ENCODE measurements at places on chromosomes 1 and 21. TPM values are rescaled to one million over a fixed set of nuclear protein-coding genes. Genes with fewer than 3 reads are reported as not detected.

DNA sequence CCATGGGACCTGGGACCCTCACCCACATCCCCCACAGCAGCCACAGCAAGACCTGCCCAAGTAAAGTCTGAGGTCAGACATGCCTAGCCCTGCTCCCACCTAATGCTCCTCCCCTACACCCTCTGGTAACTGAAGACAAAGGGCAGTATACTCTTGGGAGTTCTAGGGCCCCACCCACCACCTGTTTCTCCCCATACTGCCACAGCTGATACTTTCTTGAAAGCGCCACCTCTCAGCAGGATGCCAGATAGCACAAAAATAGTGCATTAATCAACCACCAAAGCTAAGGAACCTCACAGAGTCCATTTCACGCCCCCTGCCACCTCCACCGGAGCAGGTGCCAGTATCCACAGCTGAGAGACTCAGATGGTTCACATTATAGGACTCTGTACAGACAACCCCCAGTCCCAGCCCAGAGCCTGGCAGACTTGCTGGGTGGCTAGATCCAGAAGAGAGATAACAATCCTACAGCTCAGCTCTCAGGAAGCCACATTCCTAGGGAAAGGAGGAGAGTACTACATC is 238.1 kb downstream of the LRRC40 start:
- DNase-seq: no peak

DNA sequence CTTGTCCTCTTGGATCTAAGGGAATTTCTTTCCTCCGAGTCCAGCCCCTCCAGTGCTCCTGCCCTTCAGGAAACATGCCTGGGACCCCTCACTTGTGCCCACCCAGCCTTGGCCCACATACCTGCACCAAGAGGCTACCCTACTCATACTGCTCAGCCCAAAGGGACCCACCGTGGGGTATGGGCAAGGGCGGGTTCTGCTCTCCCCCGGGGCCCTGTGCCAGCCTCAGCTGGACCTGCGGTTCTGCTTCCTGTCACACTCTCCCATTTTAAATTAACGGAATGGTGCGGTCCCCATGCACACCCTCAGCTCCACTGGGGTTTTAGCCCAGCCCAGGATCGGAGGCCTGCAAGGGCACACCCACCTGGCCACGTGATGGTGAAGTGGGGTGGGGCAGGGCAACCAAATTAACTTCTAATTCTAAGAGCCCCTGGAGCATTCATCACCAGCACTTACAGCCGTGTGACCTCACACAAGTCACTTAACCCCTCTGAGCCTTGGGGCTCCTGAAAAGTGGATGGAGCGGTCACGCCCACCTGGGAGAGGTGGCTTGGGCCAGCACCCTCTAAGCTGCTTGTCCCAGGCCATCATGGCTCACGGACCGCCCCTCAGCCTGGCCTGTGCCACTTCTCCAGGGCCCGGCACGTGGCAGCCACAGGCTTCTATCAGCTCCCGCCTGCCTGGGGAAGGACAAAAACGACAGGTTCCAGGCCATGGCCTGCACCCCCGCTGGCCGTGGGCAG is 28.3 kb downstream of the TP73 start:
- DNase-seq: no peak

GRCh38 chr1:203089001-203089650 is 3.3 kb upstream of the MYOG start:
- DNase-seq: no peak

DNA sequence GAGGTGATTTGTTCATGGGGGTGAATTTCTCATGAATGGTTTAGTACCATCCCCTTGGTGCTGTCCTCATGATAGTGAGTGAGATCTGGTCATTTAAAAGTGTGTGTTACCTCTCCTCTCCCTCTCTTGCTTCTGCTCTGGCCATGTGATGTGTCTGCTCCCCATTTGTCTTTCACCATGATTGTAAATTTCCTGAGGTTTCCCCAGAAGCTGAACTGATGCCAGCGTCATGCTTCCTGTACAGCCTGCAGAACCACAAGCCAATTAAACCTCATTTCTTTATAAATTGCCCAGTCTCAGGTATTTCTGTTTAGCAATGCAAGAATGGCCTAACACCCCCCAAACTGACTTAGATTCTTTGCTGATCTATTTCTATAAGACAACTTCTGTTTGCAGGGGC is 249.4 kb upstream of the B3GALT2 start:
- DNase-seq: no peak

- no peak for DNase-seq
Measured at GRCh38 chr1:36367798-36368197, 17.9 kb downstream of the STK40 start.

GRCh38 chr1:78676347-78676982 is 26.8 kb downstream of the IFI44 start:
- DNase-seq: peak; percentile 64

CFAP107 gene
- not detected for total RNA-seq

DNA sequence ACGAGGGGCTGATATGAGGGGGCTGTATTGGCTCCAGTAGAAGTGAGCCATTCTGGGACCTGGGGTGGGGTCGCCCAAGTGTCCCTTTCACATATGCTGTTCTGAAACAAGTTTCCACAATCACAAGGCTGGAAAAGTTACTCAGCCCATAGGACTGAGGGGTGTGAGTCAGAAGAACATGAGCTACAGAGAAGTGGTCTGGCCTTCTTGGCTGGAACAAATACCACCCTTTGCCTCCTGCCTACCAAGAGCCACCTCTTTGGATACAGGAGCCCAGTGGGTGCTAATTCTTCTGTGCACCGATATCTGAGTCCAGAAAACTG is 42.4 kb downstream of the MEF2D start:
- no peak for DNase-seq

DNA sequence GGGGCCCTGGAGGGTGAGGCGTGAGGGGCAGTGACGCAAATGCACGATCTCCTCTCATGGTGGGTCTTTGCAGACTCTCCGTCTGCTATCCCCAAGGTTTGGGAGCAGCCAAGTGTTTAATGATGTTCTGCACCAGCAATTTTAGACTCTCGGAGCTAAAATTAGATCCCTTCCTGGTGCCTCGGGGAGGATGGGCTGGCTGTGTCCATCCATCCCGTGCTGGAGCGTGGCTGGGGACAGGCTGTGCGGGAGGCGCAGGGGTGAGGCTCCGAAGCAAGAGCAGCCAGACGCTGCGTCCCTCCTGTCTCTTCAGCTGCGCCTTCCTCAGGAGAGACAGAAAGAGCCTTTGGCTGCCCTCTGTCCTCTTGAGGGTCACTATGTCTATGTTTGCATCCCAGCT is 387.6 kb downstream of the CAMTA1 start:
- DNase-seq: no peak

GRCh38 chr1:14969006-14969405 is 184.5 kb upstream of the TMEM51 start:
- DNase-seq: peak; percentile 15

GRCh38 chr1:155892796-155893195 is 18.4 kb downstream of the RIT1 start:
- DNase-seq: no peak

GRCh38 chr1:151325646-151326429 is 1.4 kb downstream of the PI4KB start:
- no peak for DNase-seq

DNA sequence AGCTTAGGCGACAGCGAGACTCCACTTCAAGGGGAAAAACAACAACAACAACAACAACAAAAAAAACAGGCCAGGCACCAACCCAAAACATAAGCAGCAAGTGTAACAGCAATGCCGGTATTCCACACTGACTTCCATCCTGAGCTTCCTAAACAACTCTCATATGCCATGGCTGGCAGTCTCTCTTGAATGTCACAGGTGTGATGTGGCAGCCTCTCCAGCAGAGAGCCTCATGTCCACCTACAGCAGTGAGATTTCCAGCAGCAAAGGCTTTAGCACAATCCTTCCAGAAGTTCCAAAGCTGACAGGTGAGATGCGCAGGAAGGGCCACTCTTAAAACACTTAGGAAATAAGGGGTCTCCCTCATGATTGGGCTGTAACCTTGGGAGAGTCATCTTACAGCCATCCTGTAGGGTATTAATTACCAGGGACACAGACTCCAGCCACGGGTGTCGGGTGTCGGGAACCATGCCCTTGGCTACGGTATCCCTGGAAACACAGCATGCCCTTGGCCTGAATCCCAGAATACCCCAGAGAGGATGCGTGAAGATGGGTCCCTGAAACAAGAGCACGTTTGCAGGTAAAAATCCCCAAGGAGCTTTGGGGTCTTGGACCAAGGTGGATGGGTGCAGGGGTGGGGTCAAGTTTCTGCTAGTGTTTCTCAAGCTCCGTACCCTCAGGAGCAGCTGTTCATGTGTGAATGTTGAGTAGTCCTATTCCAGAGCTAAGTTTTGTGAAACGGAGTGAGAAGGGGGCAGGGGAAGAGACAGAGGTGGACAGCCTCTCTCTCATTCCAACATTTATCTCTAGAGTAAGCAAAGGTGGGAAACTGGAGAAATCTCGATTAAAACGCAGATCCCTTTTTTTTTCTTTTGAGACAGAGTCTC is 31.4 kb downstream of the CLSTN1 start:
- no peak for DNase-seq

SLAMF1 gene
- total RNA-seq: 59.9 TPM

DNA sequence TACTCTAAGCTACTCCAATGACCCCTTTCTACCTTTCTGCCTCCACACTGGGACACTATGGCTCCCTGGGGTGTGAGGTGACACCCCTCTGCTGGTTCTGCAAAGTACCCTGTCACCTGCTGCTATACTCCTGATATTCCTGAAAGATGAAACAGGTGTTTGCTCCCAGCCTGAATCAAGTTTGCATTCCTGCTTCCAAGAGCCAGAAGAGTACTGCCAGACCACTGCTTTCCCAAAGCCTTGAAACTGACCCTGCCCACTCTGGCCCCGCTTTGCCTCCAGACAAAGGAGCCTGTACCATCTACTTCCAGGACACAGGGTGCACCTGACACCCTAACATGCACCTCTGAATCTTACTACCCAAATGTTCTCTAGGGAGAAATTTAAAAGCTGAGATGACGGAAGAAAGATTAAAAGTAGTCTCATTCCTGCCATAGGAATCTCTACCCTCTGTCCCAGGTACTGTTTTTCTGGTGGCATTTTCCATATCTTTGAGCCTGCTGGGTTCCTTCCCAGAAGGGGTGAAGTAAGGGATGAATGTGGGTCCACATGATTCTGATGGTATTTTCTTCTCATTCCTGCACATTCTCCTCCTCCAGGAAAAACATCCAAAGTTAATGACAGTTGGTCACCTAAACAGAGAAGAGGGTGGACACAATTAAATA is 70.3 kb upstream of the DUSP10 start:
- DNase-seq: no peak

DNA sequence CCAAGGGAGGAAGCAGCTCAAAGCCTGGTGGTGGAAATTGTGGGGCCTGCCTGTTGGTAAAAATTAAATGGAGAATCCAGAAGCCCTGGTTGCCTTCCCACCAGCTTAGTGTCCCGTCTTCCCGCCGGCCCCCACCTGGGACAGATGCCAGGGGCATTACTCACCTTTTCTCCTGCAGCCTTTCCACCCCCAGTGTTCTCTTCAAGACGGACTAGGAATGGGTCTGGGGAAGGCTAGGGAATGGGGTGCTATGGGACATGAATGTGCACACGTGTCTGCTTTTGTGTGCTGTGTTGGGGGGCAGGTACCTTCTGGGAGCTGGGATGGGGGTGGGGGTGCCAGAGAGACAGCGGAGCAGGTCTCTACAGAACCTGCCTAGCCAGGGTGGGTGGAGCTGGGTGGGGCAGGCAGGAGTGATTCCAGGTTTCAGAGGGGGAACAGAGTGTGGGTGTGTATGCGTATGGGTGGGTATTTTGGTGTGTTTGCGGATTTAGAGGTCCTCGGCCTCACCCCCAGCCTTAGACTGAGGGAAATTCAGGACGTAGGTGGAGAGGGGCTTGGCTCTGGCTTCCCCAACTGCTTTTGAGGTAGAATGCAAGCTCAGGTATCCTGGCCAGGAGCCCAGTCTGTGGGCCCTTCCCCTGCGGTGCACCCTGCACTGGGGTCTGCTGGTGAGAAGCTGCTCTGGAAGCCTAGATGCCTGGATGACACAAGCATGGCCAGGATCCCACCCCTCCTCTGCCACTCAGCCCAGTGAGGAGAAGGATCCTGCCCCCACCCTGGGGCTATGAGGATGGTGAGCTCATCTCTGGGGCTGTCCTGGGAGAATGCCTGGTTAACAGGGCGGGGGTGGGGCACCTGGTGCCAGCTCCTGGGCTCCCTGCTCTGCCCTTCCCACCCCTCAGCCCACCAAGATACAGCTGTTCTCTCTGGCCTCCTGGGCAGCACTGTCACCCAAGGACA is 7.8 kb downstream of the VANGL2 start:
- DNase-seq: no peak

- no peak for DNase-seq
Measured at GRCh38 chr1:19921310-19921709, 2.1 kb downstream of the PLA2G2E start.

GRCh38 chr1:169491845-169492281 is 6.1 kb upstream of the SLC19A2 start:
- no peak for DNase-seq

DNA sequence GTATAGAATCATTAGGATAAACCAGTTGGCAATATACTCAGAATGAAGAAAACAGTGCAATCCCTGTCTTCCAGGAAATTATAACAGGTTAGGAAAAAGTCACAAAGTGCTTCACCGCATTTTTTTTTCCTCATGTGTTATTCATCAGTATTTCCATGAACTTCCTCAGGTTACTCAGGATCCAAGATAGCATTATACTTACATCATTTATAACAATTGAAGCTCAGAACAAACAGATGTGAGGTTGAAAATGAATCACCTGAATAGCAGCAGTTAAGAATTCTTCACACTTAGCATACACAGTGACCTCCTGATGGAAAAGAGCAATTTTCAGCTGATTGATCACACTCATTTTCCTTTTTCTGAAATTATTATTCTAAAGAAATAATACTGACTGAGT is 1040.7 kb upstream of the B3GALT2 start:
- DNase-seq: no peak

DNA sequence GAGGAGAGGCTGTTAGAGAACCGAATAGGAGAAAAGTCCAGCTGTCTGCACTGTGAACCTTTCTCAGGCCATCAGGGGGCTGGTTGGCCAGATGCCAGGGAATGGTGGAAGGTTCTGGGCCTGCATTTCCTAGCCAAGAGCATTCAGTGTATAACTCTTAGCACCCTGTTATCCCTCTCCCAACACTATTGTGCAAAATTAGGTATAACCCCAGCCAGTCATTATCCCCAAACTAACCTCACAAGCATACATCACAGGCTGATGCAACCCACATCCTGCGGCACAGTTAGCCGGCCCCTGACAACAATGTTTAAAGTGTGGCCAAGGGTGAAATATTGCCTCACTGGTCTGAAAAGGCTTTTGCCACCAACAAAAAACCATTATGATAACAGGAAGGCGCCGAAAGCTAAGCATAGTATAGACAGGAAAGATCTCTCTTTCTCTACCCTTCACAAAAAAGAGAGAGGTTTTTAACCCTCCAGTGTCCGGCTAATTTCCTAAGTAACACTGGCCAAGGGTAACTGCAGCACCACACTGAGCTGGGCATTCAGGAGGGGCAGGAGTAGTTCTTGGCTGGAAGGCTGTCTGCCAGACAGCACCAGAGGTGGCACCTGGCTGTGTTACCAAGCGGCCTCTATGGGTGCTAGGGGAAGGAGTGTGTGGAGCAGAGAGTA is 77.3 kb upstream of the BCAR3 start:
- DNase-seq: no peak

GRIK3 gene
- not detected for total RNA-seq

All from CD4-positive, alpha-beta memory T cell (primary cell).